ENCODE measurements at places on chromosomes 5 and 9. TPM values are rescaled to one million over a fixed set of nuclear protein-coding genes. Genes with fewer than 3 reads are reported as not detected.

GRCh38 chr5:35377653-35378052, 147.4 kb upstream of the PRLR start:
- no peak for DNase-seq

DNA sequence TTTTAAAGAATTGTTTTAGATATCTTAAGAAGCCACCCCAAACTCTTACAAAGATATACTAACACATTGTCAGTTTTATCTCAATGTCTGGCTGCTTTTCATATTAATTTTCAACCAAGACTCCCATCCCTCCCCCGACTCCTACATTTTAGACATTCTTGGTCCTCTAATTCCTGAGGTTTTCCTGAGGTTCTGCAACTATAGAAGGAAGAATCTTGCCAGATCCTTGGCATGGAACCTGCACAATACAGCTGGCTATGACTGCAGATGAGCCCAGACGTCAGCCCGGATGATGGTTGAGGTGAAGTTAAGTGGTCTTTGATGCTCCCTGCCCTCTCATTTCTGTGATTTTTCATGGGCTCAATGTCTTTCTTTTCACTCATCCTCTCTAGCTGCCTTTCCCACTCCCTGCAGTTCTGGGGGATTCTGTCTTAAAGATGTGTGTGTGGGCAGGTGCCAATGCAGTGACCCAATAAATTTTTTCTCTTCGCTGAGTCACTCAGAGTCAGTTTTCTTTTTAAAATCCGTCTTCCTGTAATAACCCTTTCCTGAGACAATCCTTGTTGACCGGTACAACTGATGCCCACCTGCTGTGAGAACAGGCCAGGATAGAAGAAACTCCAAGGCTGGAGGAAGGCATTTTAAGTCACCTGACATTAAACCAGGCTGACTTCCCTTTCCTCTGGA, 237.8 kb upstream of the GAS1 start:
- no peak for DNase-seq

DNA sequence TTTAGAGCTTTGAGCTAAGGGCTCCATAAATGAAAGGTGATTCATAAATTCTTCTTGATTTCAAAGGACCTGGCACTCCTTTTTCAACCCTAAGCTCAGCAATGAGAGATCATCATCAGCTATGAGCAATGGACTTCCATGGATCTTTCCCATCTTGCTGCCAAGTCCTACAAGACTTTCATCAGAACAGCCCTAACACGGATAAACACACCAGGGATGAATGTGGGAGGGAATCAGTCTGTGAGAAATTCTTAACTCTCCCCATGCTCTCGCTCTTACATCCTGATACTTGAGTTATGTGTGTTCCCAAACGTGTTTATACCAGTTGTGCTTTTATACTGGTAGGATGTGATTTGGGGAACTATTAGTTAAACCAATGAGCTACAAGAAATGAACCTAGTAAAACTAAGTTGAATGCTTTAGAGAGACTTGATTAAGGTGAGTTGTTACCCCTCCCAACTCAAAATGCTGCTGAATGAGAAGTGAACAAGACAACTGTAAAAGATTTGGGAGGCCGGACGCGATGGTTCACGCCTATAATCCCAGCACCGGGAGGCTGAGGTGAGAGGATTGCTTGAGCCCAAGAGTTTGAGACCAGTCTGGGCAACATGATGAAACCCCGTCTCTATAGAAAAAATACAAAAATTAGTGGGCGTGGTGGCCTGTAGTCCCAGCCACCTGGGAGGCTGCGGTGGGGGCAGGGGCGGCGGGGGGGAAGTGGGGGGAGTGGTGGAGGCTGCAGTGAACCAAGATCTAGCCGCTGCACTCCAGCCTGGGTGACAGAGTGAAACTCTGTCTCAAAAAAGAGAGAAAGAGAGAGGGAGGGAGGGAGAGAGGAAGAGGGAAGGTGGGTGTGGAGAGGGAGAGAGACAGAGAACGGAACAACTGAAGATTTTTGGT, 5.2 kb upstream of the RPL26L1 start:
- no peak for DNase-seq

Gene LIFR
- total RNA-seq, result 65.4 TPM

Gene PCDHB9
- total RNA-seq, result 1.9 TPM

Data from ureter (tissue), 1 donor.